ENCODE measurements at places on chromosomes 5 and 9.

GRCh38 chr9:35079041-35079425 lies 709 bp downstream of the FANCG start:
- no peak for DNase-seq

DNA sequence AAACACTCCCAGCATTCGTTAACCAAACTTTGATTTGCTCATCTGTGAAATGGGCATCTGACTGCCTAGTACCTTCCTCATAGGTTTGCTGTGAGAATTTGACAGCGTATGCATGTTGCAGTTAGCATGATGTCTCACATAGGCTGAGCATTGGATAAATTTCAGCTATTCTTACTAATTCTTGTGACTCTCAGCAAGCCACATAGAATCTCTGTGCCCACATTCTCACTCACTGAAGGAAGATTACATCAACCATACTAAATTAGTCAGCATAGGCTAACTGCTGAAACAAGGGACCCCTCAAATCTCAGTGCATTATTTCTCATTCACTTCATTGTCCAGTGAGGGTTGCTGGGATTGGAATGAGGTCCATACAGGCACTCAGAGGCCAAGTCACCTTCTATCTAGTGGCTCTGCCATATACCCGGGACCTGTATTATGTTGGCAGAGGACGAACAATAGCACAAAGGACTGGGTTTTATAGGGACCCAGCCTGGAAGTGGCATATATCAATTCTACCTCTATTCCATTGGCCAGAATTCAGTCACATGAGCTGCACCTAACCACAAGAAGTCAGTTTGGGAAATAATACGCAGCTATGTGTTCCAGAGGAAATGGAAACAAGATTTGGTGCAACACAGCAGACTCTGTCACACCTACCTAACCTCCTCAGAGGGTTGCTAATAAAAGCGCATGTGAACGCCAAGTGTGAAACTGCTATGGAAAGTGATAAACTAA lies 4.2 kb upstream of the PTGER4 start:
- DNase-seq, result no peak

DNA sequence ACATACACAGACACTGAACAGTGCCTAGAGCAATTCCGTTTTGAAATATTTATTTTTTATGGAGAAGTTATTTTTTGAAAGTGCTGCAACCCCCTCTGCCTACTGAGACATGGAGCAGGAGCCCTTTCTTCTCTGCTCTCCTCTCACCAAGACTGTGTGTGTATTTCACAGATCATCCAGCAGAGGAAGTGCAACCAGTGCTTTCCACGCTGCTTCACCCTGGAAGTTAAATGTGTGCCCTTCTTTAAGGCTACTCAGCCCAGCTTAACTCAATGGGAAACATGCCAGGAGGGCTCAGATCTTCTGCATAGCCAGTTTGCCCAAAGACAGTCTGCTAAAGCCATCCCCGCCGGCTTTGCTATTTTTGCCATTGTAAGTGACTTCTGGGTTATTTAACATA lies 606.3 kb downstream of the TLE1 start:
- no peak for DNase-seq

GRCh38 chr9:97660847-97661246 lies 27.2 kb downstream of the NCBP1 start:
- no peak for DNase-seq

GRCh38 chr9:32490601-32491000 lies 35.4 kb downstream of the RIGI start:
- DNase-seq, result no peak

DNA sequence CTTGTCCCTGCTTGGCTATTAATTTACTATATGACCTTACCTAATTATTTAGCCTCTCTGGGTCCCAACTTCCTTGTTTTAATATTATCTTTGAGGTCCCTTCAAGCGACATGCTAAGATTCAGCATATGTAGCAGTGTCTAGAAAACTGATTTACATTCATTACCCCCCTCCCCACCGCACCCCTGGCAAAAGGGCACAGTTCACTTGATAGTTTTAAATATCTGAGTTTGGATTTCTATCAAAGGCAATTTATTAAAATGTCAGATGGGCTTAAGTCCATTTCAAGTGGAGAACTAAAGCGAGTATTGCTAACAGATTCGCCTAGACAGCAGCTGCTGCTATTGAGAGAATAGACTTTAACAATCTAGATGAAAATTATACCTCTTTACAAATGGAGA lies 3.9 kb downstream of the CEMIP2 start:
- no peak for DNase-seq

DNA sequence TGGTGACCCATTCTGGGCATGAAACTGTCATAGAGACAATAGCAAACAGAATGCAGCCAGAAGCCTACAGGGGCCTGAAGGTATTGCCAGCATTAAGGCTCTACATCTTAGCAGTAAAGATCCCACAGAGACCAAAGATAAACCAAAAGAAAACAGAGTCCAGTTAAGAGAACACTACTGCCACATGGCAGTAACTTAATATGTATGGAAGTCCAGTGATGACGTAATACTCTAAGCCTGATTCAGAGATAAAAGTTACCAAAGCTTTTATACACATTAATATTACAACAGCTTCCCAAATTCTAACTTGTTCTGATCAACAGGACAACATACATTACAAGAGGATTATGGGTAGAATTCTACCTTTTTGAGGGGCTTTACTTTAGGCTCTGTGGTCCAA lies 371.5 kb downstream of the PRELID2 start:
- no peak for DNase-seq

DNA sequence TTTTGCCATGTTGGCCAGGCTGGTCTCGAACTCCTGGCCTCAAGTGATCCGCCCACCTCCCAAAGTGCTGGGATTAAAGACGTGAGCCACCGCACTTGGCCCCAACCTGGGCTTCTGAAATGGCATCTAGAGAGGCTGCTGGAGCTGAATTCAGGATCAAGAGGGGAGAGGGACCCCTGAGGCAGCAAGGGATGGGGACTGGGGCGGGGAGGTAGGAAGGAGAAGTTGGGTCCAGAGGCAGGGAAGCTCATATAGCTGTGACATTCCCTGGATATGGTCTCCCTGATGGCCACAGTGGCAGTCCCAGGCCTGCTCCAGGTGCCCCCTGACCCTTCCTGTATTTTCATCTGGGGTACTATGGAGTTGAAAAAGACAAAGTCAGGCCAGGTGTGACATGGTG lies 12.1 kb downstream of the REEP2 start:
- no peak for DNase-seq

- DNase-seq, result no peak
Observed at GRCh38 chr9:123866497-123866896, 63.4 kb downstream of the DENND1A start.

DNA sequence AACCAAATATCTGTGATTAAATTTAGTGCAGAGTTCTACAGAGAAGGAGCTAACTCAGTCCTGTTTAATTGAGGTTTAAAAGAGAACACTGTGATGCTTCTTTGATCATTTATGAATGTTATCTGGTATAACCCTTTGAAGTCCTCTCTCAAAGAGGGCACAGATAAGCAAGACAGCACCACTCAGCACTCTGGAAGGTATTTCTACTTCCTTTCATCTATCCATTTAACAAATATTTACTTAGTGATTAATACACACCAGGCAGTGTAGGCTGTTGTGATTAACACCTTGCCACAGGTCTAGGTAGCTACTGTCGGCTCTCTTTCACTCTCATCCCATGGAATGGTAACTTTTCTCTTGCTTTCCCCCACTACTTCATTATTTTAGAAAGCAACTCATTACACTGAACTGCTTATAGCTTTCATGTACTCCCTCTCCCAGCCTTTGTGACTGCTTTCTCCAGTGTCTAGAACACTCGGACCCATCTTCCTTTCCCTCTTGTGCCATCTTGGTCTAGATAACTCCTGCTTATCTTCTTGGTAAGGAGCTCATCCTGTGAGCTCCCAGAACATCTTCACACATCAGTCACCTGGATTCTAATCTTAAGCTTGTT lies 54.7 kb downstream of the GLDC start:
- no peak for DNase-seq

DNA sequence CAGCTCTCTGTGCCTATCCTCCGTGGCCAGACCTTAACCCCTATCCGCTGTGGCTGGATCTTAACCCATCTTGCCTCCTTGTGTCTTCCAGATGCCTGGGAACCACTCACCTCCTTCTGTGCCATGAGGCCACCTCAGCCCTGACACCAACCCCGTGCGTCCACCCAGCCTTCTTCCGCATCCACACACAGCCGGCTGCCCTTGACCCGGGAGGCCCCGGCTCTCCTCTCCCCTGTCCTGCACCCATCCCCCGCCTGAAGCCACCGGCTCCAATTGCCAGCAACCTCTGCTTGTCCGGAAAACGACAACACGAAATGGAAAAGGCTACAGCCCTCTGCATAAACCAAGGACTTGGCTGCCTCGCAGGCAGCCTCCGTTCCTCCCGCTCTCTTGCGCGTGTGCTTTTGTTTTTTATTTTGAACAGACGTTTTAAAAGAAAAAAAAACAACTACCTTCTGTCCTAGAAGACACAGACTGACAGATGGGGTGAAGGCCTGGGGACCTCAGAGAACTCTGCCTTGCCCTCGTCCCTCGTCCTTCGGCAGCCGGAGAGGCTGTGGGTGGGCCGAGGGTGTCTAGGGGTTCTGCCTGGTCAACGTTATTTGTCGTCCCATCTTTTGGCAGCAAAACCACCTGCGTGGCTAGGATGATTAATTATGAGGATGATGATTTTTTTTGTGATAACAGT lies 32.5 kb upstream of the HMCN2 start:
- DNase-seq, result no peak

DNA sequence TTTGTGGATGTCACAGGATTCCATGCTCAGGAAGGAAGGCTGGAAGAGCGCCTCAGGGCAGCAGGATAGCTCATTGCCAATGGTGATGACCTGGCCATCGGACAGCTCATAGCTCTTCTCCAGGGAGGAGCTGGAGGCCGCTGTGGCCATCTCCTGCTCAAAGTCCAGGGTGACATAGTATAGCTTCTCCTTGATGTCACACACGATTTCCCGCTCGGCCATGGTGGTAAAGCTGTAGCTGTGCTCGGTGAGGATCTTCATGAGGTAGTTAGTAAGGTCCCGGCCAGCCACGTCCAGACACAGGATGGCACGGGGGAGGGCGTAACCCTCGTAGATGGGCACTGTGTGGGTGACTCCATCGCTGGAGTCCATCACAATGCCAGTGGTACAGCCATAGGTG lies 24.3 kb upstream of the RAPGEF6 start:
- DNase-seq, result no peak

Data from cerebellar nuclear complex (tissue), 1 donor.